Activated effector memory CD4-positive, alpha-beta T cell treated with anti-CD3 and anti-CD28 coated beads, Interleukin-2, amount 50 U/mL, for 16 hours (primary cell): ENCODE measurements at places on chromosomes 12 and 14.
A peak's percentile ranks its signal among the peaks of the same experiment; 100 is the strongest.

DNA sequence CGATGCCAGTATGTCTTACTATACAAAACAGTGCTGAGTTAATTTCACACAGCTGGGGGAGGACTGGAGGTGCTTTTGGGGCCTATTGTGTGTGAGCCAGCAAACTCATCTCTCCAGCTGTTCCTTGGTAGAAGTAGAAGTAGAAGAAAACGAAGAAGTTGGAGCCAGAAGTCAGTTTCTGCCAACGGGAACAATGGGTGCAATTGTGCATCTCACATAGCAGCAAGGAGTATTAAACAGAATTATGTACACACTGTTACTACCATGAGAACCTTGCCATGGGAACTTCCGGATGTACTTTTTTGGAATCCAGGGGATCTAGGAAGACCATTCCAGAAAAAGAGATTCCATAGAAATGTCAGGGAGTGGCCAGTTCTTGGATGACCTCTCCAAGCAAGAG is 88.6 kb downstream of the VCPKMT start:
- DNase-seq: no peak

DNA sequence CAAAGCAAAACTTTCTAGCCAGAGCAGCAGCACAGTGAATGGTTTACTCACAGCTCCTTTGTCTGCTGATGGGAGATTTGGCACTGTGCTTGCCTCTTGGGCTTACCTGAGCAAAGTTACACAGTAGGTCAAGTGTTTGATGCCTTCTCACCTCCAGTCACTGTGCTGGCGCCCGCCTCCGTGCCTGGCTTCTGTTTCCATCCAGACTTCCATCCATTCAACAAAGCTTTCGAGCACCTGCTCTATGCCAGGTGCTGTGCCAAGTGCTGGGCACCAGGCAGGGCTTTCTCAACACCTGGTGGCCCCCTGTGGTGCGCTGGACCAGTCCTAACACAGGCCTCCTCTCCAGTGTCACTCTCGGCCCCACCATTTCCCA is 199.2 kb upstream of the EEA1 start:
- DNase-seq: no peak

GRCh38 chr12:25126746-25127145 is 68.2 kb downstream of the DNAI7 start:
- DNase-seq: no peak

DNA sequence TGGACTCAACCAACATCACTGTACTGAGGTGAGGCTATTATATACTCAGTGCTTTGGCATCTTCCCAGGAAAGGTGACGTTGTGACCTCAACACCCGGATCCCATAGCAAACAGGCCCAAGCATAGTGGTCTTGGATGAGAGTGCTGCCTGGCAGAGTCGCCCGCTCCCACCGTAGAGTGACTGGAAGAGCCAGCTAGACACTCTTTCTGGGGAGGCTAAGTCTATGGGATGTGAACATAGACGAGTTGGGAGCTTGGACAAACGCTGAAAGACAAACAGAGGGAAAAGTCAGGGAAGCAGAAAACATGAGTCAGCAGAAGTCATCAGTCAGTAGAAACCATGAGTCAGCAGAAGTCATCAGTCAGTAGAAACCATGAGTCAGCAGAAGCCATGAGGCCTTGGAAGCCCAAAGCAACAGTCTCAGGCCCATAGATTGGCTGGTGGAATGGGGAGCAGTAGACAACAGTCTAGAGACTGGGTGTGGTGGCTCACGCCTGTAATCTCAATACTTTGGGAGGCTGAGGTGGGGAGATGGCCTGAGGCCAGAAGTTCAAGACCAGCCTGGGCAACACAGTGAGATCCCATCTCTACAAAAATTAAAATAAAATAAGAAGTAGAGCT is 66.4 kb upstream of the MAP1LC3B2 start:
- no peak for DNase-seq

DNA sequence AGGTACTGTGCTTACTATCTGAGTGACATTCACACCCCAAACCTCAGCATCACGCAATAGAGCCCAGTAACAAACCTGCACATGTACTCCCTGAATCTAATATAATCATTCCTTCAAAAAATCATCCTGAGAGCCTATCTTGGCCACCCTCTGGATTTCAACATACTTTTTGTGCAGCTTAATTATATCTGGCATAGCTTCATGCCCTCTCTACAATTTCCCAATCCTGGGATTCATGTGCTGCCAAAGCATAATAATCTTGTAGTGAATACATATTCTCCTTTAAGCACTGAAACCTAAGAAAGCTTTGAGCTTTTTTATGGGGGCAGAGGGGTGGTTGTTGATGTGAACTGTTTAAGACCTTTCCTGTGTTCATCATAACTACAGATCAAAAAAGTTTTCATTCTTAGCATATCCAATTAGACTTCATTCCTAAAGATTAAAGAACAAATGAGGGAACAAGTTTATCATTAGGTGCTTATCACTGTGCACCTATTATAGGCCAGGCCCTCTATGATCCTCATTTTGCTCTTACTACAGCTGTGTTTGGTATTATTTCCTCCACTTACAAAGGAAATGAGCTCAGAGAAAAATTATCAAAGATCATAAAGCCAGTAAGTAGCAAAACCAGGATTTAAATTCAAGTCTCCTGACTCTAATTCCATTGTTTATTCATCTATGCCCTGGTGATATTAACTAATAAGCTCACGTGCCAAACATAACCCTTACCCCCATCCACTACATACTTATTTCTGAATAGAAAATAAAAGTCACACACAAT is 51.2 kb downstream of the SINHCAF start:
- no peak for DNase-seq

DNA sequence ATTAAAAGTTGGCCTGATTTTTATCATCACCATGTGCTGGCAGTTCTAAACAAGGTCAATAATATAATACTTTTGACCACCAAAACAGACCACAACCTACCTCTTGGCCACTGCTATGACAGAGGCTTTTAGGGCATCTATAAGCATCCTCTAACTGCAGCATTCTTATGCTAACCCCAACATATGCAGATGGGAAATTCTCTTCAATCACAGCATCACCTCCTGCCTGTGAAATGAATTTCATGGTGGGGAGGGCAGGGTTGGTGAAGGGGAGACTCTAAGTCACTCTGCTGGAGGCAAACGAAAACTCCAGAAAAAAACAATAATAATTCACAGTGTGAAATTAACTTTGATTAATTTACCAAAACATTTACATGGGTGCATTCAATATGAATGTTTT is 78.8 kb upstream of the FAR2 start:
- no peak for DNase-seq

DNA sequence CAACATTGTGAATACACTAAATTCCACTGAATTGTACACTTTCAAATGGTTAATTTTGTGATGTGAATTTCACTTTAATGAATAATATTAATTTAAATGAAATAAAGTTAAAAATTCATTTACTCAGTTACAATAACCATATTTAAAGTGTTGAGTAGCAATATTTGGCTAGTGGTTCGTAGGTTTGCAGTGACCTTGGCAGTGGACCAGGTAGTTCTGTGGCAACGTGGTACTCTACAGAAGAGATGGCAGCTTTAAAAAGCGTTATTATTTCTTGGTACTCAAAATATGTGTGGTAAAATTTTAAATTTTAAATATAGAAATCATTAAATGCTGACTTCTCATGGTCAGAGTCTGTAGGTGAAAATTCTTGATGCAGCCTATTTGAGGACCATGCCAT is 51.6 kb downstream of the AEBP2 start:
- no peak for DNase-seq

DNA sequence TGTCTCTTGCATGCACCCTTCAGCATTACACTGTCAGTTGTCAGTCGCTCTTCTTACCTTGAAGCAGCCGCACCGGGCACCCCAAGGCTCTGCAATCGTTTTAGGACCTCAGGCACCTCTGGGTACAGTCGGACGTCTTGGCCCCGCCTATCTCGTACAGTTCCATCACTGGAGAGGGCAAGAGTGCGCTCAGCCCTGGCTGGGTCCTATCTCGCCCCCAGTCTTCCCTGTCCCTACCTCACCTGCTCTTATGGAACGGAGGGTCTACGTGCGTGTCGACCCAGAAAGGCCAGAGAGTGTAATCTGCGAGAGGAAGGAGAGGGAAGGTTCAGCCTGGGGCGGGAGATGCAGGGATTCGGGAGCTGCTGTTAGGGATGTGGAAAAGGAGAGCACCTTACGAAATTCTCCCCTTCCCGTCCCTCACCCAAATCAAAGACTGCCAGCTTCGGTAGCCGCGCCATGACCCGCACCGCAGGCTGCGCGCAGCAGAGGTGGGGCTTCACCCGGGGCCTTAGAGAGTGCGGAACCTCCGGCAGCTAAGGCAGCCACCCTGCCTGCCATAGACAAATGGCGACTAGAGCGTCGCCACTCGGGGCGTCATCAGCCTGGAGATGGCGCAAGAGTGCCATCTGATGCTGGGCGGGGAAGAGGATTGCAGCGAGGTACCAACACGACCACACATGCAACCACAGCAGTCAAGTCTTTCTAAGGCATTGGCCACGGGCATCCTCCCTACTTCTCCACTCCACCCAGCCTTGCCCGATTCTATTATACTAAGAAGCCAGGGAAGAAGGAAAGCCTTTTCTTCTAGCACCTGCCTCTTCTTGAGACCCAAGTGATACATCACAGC is at the start of gene MDP1:
Gene MDP1 (minus strand): TSS at position 572 of the 850 bp plus-strand sequence. CDS start 111 bp downstream, at position 461.
- peak; percentile 94 for DNase-seq

- DNase-seq: no peak
Measured at GRCh38 chr12:7031306-7031705, 13.0 kb upstream of the LPCAT3 start.

DNA sequence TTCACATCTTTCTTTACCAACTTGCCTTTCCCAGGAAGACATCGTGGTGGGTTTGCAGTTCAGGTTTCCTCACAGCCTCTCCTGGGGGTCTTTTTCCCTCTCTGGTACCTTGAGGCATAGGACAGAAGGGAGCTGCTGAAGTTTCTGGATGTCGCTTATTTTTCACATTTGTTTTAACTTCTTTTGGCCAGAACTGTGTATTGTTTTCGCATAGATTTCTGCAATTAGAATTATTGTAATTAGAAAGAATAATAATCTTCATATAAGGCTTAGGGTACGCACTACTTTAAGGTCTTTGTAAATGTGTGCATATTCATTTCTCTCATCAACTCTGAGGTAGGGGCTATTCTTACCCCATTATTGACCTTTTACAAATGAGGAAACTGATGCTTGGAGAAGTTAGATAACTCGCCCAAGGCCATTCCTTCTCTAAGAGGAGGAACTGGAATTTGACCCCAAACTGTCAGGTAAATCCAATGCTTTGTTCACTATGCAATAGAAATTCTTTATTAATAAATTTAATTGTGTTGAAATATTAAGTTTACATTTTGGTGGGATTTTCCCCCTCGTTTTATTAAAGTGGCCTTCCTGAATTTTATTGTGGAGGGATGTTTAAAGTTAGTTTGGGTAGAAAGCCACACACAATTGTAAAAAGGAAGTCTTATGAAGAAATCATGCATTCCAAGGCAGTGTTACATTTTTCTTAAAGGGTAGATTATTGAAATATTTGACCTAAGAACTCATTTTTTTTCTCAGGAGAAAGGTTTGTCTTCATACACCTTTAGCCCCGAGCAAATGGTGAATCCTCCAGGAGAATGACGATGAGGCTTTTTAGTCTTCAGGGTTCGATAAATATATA is 12.1 kb upstream of the SLC38A2 start:
- no peak for DNase-seq

DNA sequence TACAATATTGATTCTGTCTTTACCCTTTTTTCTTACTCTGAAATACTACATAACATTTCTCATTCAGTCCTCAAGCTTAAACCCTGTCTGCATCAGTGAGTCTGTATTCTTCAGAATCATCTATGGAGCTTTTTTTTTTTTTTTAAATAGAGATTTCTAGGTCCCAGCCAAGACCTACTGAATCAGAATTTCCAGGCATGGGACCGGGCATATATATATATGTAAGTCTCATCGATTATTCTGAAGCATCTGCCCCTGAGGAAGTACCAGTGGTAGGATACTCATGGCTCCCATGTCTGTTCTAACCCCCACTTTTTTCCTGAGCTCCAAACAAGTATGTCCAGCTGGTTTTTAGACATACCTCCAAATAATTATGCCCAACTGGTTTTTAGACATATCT is 6.1 kb downstream of the DDX47 start:
- DNase-seq: no peak

DNA sequence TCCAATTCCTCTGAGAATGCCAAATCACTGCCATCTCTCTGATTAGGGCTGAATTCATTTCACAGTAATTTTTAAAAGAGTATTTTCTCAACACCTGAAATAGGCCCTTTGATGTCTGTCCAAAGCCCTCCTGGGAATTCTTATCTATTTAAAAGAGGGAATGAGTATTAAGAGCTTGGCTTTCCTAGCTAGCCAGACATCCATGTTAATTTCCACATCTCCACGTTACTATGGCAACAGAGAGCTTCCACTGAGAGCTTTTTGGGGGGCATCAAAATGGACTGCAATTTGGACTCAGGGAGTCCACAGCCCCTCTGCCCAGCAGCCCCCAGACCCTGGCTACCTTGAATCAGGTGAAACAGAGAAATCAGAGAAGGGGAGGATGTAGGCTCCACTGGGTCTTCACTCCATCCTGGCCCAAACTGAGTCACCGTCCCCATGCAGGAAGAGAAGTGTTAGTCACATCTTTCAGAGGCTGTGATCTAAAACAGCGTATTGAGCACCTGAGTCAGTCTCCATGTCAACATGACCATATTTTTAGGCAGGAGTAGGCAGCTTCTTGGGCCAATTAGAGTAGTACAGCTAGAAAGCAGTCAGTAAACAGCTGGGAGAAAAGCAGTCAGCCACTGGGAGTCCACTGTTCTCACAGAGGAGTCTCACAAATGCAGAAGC is 7.0 kb upstream of the FICD start:
- no peak for DNase-seq

DNA sequence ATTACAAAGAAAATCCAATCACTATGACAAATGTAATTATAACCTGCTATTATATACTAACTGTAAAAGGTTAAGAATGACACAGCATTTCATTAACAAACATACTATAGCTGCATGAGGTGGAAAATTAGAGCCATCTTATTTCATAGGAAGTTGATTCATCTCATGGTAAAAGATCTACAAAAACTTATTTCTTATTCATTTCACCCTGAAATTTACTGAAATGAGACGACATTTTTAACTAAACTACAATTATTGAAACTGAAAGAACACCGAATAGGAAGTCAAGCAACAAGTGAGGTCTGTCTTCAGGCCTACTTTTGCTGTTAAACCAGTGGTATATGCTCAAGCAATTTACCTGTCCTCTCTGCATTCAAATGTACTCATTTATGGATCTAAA is 87.2 kb downstream of the CEP83 start:
- DNase-seq: no peak

- no peak for DNase-seq
Measured at GRCh38 chr14:40523123-40523522, 1083.6 kb upstream of the LRFN5 start.

DNA sequence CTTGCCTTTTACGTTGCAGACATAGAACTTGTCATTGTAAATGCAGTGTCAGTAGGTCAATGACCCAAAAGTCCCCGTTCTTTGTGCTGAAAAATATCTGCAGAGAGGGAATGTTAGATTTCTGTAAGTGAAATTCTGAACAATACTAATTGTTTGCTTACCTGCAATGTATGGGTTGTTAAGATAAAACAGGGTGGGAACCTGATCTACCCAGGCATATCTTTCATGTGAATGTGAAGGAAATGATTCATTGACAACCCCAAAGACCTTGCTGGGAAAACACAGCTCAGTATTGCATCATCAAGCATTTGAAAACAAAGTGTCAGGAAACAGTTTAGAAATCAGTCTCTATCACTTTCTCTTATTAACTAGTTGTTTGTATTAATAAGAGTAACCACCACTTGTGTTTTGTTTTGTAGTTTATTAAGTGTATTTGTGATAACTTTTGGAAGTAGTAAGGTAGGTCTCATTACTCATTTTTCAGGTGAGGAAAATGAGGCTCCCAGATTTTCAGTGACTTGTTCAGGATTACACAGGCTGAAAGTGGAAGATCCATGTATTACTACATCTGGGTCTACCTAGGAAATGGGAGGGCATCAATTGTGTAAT is 57.9 kb upstream of the SLC38A2 start:
- DNase-seq: no peak
